ENCODE measurements at places on chromosomes 3 and 15.

GRCh38 chr3:196169836-196170240 is 41.4 kb downstream of the ZDHHC19 start:
- DNase-seq = no peak

GRCh38 chr3:49244581-49245205 is 32.3 kb downstream of the C3orf62 start:
- no peak for DNase-seq

- no peak for DNase-seq
Measured at GRCh38 chr15:62658498-62658897, 384.0 kb upstream of the TPM1 start.

GRCh38 chr15:39188314-39188713 is 392.6 kb upstream of the THBS1 start:
- DNase-seq = no peak

DNA sequence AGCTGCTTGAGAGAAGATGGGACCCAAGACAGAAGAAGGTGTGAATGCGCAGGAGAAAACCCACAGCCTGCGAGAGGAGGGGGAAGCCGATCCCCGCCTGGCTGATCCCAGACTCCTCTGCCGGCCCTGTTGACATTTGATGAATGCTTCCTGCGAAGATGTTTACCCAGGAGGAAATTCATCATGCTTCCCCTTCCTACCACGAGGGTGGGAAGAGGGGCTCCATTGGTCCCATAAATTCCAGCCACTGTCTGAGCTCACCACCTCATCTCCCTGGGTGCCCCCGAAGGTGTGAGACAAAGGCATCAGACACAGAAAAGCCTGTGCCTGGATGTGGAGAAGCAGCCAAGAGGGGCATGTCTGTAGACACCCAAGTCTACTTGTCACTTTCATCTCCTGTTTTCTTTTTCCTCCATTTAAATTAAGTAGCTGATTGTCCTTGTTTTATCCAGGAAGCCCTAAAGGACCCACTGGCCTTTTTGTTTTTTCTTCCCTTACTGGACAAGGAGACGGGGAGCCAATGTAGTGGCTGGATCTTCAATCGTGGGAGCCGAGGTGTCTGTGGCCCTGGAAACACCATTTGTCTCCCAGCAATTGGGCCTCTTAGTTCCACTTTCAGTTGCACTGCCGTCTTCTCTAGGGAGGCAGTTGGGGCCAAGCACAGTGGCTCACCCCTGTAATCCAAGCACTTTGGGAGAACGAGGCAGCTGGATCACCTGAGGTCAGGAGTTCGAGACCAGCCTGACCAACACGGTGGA is 95.3 kb upstream of the HES1 start:
- DNase-seq = no peak

GRCh38 chr3:154098376-154098775 is 22.8 kb upstream of the ARHGEF26 start:
- no peak for DNase-seq

- no peak for DNase-seq
Measured at GRCh38 chr3:24513463-24513862, 18.8 kb upstream of the THRB start.

- no peak for DNase-seq
Measured at GRCh38 chr3:66113542-66113941, 74.8 kb upstream of the MAGI1 start.

DNA sequence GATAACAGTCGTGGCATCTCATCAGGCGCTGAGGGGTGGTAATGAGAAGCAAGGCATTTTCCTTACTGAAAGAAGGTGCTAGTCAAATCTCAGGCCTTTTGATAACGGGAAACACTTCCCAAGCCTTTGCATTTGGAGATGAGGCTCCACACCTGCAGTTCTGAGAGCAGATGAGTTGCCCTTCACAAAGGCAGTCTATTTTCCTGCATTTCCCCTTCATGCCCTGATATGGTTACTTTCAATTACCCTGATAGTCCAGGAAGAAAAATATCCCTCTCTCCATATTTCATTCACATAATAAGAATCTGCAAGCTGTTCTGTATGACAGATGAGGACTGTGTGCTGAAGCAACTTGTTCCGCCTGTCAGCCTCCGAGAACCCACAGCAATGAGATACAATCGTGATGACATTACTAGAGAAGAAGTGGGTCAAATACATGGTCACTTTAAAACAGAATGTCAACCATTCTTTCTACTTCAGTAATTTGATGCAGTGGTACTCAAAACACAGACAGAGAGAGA is 25.0 kb downstream of the FHIT start:
- DNase-seq = no peak

DNA sequence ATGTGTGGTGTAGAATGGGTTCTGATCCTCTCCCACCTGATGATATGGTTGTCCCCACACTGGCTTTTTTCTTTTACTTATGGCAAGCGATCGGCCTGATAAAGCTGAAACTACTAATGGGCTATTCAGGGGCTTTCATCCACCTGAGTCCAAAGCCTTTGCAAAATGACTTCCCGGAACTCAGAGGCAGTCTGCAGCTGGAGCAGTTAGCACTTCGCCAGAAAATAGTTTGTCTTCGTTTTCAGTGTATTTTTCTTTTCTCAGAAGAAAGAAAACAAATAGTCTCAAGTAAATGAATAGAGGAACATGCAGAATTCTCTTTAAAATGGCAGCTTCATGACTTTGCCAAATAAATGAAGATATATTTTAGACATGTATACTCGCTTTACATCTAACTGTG is 306.0 kb upstream of the ADAMTS9 start:
- no peak for DNase-seq

- DNase-seq = no peak
Measured at GRCh38 chr15:90765966-90766365, 48.8 kb downstream of the BLM start.

DNA sequence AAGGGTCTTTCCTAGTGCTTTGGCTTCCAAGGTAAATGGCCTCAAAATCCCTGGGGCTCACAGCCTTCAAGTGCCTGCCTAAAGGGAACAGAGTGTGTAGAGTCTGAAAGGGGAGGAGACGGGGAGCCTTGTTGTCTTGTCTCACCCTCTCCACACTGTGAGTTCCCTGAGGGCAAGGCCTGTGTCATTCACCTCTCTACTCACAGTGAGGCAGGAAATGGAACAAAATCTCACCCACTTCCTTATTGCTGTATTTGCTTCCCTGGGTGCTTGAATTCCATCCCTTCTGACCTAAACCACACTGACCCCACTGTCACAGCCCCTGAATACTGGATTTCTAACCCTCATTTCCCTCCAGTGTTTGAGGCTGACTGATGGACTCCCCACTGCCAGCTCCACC is 197.5 kb downstream of the EPHB1 start:
- DNase-seq = no peak

DNA sequence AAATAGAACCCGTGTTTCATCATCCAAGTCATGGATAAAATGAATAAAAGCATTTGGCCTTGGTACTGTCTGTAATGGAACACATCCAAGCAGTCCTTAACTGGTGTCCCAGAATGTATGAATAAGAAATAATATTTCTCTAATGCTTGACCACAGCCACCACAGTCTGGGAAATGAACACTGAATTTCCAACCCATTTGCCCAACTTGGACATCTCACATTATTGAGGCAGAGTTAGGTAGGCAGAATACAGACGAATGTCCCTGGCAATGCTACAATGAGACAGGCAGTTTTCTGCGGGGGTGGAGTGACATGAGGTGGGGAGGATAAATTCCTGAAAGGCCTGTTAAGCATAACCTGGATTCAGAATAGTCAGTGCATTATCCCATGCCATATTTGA is 245.7 kb downstream of the ZIC1 start:
- no peak for DNase-seq

GRCh38 chr3:30004481-30004880 is 601.9 kb upstream of the TGFBR2 start:
- DNase-seq = no peak

DNA sequence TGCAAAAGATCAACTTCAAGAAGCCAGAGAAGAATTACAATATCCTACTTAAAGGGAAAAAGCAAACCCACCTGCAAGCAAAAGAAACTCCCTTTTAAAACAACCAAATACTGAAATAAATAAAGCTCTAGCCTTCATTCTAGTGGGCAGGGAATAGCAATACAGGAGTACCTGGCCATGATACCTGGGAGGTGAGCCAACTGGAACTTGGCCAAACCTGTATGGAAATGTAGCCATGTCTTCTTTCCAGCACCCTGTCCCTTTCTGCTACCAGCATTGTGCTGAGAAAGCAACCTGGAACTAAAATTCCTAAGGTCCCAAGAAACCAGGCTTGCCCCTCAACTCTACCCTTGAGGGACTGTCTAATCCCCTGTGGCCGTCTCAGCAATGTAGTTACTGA is 530.0 kb downstream of the EPHB1 start:
- DNase-seq = no peak

- no peak for DNase-seq
Measured at GRCh38 chr15:88029696-88030095, 226.8 kb downstream of the NTRK3 start.

GRCh38 chr3:138747225-138747624 is 87.5 kb downstream of the PIK3CB start:
- no peak for DNase-seq

Measured in NAMALWA (cell line).